ENCODE measurements at places on chromosomes 6 and 20.

DNA sequence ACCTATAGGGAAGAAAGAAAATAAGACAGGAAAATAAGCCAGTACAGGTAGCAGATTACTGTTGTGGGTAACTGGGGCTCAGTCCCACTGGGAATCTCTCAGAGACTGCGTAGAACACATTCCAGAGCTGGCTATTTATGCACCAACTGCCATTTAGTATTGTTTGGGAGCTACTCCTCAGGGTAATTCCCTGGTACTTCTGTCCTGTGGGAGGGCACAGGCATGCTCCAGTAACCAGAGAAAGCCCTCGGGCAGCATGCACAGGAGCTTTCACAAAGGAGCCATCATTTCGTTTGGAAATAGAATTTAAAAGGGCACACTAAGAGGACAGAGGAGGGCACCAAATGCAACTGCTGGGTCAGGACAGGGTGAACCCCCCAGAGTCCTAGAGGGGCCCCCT is 148.0 kb upstream of the LRFN2 start:
- DNase-seq, result no peak

DNA sequence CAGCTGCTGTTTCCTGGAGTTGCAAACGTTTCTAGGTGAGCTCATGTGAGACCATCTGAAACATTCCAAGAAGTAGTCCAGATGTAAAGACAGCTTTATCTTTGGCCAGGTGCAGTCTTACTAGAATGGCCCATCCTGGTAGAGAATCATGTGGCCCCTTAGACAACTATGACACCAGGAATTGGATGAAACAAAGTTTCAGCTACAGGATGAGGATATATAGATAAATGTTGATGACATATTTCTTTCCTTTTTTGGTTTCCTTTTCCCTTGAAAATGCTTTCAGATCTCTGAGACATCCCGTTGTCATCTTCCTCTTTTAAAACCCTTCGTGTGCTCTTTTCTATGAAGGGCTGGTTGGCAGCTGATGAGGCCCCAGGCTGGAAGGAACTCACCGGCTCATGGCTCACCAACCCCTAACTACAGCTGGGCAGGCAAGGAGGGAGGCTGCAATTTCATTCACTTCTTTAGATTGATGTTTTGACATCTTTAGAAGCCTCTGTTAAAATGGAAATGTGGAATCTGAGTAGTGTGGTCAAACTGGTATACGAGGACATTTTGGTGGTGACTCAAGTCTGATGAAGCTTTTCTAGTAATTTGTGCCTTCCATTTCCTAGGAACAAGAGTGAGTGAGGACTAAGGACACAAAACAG is 167.9 kb upstream of the TNFAIP3 start:
- DNase-seq, result no peak

GRCh38 chr6:96537726-96538125 is 16.1 kb downstream of the UFL1 start:
- DNase-seq, result no peak

DNA sequence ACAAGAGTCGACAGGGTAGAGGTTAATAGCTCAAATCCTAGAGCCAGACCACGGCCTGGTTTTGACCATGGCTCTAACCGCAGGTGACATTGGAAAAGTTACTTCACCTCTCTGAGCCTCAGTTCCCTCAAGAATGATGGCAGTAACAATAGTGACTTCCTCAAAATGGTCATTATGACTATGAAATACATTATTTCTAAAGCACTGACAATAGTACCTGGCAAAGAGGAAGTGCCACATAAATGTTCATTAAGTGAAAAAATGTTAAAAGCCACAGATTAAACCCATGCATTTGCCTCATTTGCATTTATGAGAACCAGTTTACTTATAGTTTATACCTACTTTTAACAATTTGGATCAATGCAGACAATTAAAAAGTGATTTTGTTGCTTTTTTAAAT is 12.3 kb downstream of the BTBD3 start:
- no peak for DNase-seq

DNA sequence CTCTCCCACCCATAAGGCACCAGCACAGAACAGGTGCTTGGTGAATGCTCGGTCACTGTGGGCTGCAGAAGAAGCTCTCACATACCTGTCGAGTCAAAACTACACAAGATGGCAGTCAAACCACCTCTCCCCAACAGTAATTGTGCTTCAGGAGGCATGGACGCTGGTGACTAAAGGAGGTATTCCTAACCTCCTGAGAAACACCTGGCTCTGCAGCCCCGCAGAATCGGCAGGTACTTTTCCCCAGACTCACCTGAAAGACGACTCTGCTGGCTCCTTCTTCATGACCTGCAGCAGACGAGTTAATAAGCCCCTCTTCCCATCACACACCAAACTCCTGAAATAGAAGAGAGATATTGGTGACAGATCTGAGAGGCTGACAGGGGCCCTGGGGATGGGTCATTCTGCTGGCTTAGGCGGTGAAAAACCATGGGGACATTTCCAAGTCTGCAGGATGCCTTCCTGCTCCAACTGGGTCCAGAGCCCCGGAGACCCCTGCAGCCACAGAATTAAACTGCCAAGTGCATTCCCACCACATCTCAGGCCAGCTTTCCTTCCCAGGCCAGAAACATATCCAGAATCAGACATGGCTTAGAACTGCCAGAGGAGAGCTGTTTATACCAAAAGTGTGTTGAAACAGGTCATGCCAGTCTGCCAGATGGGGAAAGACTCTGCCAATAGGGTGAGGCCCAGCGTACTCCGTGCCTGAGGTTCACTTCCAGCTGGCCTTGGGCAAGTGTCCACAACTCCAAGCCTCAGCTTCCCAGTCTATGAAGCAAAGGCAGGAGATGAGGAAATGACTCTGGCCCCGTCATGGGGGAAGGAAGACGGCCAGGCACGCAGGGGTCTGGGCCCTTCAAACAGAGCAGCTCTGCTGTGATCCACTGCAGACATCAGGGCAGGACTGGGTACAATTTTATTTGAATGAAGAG is 53.0 kb downstream of the MYH7B start:
- peak; percentile 45 for DNase-seq

- no peak for DNase-seq
Measured at GRCh38 chr6:41226752-41227151, 1.4 kb upstream of the TREML4 start.

- no peak for DNase-seq
Measured at GRCh38 chr6:73481969-73482368, 20.4 kb downstream of the MTO1 start.

GRCh38 chr20:54291339-54292010 is 83.6 kb downstream of the PFDN4 start:
- DNase-seq, result no peak

GRCh38 chr6:44508646-44509045 is 121.1 kb downstream of the CDC5L start:
- no peak for DNase-seq

GRCh38 chr20:22207280-22207679 is 377.1 kb downstream of the FOXA2 start:
- no peak for DNase-seq

DNA sequence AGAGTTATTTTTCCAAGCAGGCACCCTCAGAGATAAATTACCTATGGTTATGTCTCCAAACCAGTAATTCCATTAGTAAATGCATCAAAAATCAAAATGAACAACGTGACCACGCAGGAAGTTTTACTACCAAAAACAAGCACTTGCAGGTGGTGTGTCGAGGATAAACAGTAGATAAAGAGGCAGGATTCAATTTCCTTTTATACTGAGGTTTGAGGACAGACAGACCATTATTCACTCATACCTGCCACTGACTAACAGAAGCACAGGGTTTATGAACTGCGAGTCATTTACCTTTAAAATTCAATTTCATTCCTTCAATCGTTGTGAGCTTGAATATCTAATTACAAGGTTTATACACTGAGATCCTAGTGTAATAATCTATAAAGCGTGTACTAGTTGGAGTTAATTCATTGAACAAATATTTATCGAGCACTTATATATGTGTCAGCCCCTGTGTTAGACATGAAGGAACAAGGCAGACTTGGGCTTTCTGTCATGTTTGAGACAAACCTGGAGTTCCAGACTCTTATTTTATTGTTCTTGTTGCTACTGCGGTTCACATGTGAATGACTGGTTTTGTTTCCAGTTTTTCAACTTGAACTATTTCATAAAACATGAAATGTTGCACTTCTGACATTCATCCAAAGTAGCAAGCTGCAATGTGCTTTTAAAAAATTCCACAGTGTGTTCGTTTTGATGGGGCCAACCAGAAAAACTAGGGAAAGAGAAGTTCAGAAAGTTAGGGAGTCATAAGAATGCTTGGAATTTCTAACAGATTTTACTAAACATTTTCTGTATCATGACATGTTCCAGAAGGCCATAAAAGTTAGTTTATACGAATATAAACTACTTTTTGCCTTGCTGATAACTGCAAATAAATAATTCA is 205.6 kb downstream of the UST start:
- DNase-seq, result peak; percentile 70

DNA sequence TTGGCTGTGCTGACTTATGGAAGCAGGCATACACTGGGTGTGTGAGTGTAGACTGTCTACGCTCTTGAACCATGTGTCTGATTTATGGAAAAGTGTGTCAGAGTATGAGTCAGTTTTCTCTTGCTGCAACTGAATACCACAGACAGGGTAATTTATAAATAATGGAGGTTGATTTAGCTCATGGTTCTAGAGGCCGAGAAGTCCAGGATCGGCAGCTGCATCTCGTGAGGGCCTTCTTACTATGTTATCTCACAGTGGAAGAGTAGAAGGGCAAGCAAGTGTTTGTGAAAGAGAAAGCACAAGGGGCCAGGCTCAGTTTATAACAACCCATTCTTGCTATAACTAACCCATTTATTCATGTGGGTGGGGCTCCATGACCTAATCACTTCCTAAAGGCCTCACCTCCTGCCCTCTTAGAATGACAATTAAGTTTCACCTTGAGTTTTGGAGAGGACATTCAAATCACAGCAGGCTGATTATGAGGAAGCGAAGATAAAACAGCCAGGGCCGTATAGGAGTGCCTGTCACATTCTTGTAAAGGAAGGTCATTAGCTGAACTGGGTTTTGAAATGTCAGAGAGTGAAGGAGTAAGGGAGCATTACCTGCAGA is 6.7 kb downstream of the GPR31 start:
- no peak for DNase-seq

DNA sequence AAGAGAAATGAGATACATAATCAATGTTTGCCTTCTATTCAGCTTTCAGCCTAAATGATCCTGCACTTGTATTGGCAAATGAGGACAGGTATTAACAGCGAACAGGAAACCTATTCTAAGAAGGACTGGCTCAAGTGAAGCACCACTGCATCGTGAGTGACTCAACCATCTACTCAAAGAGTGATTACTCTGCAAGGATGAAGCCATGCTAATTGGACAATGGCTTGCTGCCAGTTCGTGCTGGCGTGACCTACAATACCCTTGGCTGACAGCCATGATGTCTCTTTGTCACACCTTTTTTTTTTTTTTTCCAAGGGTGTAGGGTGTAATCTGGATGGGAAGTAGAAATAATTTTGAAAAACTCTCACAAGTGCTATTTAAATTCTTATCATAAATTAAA is 104.9 kb downstream of the GJA10 start:
- DNase-seq, result no peak

- DNase-seq, result no peak
Measured at GRCh38 chr20:15113144-15113773, 775.8 kb upstream of the FLRT3 start.

GRCh38 chr20:37295595-37295994 is 6.1 kb downstream of the MANBAL start:
- no peak for DNase-seq

DNA sequence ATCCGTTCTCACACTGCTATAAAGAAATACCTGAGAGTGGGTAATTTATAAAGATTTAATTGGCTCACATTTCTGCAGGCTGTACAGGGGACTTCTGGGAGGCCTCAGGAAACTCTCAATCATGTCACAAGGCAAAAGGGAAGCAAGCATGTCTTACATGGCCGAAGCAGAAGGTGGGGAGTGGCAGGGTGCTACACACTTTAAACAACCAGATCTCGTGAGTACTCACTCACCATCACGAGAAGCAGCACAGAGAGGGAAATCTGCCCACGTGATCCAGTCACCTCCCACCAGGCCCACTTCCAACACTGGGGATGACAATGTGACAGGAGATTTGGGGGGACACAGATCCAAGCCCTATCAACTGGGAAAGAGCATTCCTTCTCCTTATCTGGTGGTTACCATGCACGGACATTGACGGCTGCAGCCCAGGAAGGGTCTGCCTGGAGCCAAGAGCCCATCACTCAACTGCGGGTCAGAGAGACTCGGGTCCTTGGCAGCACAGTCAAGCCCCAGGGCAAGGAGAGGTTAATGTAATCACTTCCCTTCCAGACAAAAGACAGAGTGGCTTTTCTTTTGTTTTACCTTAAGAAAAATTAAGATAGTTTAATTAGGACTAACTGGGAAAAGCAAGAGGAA is 112.3 kb upstream of the CST7 start:
- no peak for DNase-seq

DNA sequence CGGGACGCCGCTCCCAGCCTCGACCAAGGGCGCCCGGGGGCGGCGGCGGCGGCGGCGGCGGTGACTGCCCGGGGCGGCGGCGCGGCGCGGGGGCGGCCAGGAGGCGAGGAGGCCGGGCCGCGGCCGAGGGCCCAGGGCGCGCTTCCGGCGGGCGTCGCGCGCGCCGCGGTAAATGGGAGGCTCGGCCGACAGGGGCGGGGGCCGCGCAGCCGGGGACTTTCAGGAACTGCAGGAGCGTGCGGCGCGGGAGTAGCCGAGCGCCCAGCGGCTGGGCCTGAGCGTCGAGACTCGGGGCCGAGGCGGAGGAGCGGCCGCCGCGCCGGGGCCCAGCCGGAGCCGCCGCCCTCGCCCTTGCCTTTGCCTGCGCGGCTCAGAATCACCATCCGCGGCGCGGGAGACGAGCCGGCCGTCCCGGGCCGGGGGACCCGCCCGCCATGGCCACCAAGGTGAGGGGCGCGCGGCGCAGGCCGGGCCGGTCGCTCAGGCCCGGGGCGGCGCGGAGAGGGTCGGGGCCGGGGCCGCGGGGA is at the start of gene SNX9:
SNX9 (plus strand) TSS at position 246 of the 527 bp plus-strand sequence; CDS start at position 435, 189 bp downstream.
- no peak for DNase-seq

DNA sequence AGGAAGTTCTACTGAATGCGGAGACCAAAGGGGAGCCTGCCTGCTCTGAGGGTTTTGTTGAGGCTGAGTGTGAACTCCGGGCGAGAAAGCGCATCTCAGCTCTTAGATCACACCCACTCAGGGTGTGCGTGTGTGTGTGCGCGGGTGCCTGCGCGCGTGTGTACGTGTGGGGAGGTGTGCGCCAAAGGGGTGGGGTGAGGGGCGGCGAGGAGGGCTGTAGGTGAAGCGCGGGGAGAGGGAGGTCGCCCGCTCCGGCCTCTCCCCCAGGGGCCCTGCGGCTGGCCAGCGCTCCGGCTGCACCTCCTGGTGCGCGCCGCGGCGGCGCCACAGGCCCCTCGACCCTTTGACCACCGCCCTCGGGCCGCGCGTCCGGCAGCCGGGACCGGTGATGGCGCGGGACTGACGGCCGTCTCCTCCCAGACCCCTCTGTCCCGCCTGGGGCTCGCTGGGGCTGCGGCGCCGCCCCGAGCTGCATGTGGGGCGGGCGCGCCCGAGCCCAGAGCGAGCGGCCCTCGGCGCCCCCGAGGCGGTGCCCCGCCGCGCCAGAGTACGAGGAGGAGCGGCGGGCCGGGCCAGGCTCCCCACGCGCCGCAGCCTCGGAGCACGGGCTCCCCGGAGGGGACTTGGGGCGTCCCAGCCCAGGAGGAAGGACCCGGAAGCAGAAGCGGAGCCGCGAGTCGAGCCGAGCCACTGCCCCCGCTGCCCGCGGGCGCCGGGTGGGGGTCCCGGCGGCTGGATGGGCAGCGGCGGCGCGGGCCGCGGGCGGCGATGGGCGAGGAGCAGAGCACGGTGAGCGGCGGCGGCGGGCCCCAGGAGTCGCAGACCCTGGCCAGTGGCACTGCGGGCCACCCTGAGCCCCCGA is at the start of gene RNF217:
RNF217 (plus strand) TSS at position 661 of the 862 bp plus-strand sequence; CDS start at position 769, 108 bp downstream.
- DNase-seq, result no peak

GRCh38 chr6:134511984-134512683 is 194.2 kb upstream of the SGK1 start:
- DNase-seq, result no peak

Data from GM04503 (cell line).